ENCODE measurements at places on chromosomes 1 and 21.

DNA sequence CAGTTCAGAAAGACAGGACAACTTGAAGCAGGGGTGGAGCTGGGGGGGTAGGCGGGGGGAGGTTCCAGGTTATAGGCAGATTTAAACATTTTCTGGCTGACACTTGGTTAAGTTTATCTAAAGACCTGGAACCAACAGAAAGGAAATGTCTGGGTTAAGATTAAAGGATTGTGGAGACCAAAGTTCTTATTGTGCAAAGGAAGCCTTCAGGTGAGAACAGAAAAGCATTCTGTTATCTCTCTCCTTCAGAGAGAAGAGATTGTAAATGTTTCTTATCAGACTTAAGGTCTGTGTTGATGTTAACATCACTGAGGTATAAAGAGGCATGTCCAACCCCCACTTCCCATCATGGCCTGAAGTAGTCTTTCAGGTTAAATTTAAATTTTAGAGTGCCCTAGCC, 3.7 kb upstream of the ACADM start:
- DNase-seq: no peak

DNA sequence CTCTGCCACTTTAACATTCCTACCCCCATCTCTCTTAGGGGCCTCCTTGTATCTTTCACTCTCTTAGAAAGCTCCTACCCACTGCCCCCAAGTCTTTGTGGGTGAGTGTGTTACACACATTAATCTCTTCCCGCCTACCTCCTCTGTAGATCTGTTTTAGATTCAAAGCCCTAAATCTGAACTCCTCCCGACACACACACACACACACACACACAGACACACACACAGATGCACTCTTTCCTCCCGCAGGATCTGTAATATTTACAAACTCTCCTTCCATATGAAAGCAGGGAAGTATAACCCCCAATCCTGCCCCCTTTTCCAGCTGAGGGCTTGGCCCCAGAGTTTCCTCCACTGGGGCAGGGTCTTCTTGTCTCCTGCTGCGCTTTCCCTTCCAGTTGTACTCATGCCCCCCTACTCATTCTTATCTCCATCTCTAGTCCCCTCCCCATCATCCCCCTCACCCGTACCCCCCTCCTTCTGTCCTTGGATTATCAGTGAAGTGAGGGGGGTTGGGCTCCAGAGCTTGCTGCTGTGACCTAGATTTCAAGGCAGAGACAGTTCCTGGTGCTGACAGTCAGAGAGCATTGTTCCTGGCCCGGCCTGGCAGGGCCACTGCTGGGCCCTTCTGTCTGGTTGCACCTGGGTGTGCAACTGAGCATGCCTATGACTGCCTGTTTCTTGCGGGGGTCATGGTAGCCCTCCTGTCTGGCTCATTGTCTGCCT, 4.3 kb downstream of the PEA15 start:
- no peak for DNase-seq

GRCh38 chr1:246161626-246162025, 345.5 kb downstream of the SMYD3 start:
- DNase-seq: no peak

- DNase-seq: no peak
These were observed 6.2 kb downstream of the TRAF5 start for GRCh38 chr1:211332830-211333229.

- DNase-seq: no peak
These were observed 52.0 kb downstream of the LAMC2 start for GRCh38 chr1:183238071-183238470.

GRCh38 chr1:40404670-40405462, 31.3 kb downstream of the SMAP2 start:
- DNase-seq: peak; percentile 54

DNA sequence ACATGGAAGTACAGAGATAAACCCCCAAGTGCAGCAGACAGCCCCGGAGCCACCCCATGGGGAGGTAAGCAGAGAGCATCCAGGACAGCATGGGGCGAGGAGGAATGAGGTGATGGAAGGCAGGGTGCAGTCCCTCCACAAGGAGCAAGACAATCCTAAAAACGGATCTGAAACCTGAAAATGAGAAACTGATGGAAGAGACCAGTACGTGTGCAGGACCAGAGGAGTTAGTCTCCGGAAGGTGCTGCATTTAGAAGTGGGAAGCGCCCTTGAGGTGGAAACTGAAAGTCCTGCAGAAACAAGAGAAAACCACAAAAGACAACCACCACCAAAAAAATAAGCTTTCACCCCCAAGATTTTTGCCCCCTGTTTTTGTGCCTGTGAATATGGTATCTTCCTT, 17.4 kb upstream of the DDOST start:
- DNase-seq: no peak

GRCh38 chr1:82806133-82806532, 1005.4 kb downstream of the ADGRL2 start:
- no peak for DNase-seq

- DNase-seq: no peak
These were observed 6.3 kb downstream of the RABGAP1L start for GRCh38 chr1:174165471-174166137.

DNA sequence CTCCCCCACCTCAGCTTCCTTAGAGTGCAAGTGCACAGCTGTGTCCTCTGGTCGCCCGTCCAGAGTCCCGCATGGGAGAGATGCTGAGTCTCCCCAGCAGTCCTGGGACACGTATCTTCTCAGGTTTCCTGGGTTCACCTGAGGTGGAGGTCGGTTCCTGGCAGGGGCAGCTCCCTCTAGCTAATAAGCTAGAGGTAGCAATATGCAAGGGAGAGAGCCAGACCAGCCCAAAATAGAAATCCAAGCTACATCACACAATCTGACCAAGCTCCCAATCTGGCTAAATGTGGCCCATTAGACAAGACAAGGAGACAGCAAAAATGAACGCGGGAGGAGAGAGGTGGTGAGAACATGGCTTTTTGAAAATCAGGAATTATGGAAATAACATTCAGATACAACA, 30.9 kb upstream of the CADM3 start:
- DNase-seq: no peak

GRCh38 chr1:229136822-229137221, 134.1 kb upstream of the RAB4A start:
- DNase-seq: no peak

DNA sequence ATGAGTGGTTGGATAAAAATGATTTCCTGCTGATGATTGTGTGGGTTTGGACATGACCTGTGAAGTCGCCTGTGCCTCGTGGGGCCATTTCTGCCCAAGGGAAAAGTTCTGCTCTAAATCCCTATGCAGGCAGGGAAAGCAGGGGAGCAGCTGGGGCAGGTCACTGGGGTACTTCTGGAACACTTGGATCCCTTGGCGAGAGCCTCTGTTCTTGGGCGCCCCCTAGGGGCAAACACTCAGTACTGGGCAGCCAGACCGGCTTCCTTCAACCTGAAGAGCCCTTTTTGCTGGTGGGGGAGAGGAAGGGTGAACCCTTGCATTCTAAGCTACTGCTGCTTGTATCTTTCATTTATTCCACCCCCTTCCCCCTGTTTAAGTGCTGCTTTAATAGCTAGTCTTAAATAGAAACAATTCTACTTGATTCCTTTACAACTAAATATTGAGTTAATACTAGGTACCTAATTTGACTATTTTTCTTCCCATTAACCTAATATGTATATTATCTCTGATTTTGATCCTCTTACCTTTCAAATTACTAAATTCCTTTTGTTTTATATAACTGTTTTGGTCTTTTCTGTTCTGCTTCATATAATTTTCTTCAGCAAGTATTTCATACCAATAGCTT, 5.1 kb upstream of the CLEC20A start:
- peak; percentile 68 for DNase-seq

GRCh38 chr1:168861421-168862004, 132.5 kb upstream of the DPT start:
- no peak for DNase-seq

DNA sequence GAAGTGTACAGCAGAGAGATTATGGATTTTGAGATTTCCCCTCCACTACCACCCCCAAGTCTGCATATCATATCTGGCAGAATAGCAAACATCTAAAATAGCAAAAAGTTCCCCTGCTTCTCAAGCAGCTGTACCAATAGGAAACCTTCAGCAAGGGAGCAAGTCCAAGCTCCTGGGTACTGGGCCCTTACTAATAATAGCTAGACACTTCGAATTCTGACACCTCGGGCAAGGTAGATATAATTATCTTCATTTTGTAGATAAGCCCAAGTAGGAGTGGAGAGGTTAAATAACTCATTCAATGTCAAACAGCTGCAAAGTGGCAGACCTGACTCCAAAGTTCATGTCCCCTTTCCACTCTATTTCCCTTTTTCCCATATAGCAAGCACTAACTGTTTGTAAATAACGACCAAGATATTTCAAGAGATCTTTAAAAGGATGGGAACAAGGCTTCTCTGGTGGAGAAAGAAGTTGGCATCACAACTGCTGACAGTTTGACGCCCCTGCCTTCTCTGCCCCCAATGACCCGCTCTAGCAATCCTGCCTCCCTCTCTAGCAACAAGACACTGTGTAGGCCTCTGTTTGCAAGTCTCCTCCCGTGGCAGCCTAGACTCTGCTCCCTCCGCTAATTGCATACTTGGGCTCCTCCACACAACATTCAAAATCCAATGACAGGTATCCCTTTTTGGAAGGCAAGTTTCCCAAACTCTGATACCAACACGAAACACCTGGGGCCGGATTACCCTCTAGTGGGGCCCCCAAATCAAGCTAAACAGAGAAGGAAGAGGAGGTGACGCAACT, 18.7 kb upstream of the ADAR start:
- DNase-seq: no peak

DNA sequence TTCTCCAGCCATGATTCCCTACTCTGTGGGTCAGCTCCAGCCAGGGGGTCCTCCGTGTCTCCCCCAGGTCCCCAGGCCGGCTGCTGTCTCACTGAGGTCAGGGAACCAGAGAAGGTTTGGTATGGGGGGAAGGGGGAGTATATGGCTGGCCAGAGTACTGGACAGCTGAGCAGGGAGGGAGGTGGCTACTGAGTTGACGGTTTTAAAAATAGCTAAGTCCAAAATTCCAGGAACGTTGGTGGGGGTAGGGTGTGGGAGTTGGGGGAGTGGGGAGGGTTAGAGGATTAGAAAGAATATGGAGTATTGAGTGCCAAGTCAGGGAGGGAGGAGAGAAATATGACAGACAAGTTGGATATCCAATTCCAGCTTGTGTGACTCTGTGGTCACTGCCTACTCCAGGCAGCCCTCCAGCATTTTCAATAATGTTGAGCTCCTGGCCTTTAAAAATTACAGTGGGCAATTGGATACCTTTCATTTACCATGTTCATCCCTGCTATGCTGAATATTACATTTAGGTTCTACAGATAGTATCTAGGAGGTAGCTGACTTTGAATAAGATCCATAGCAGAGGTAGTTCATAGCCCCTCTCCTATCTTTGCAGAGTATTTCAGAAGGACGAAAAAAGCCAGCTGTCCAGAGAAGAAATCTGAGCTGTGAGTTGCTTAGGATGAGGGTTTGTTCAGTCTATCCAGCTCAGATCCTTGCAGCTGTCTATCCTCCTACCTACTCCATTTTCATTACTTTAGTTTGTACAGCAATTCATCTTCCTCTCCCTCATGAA, at the start of gene HJV:
Gene HJV (minus strand): TSS at position 114 of the 781 bp plus-strand sequence. CDS start 1,504 bp downstream, outside the sequence.
- no peak for DNase-seq

DNA sequence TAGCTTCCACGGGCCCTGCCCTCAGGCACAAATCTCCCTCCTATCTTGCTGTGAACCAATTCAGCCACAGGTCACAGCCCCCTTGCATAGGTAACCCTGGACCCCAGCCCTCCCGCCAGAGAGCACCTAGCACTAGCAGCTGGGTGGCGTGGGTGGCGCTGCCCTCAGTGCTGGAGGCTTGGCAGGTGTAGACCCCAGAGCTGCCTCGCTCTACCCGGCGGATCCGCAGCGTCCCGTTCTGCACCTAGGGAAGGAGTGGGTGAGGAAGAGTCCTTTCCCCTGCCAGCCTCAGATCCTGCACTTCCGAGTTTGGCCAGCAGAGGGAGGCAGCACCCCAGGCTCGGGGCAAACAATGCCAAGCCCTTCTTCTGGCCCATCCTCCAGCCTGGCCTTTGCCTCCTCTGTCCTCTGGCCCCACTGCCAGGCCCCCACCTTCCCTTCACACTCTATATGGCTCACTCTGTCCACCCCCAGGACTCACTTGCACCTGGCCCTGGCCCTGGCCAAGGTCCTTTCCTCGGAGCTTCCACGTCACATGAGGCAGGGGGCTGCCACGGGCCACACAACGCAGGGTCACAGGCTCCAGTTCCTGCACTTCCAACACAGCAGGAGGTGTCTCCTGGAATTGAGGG, 9.0 kb downstream of the IGSF9 start:
- DNase-seq: peak; percentile 85

DNA sequence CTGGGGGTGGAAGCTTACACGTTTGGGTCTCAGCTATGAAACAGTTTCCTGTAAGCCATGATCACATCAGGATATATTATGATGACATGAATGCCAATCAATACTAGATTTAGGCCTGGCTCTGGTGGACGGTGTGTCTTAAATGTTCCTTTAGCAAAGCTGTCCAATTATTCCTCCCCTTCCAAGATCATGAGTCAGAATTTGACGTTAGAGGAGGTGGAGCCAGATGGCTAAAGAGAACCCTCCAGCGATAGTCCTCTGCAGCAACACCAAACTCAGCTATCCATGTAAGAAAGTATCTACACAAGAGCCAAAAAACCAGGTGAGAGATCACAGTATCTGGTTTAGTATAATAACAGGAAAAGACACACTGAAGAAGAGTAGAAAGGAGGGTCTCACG, 47.8 kb downstream of the PACC1 start:
- DNase-seq: no peak

DNA sequence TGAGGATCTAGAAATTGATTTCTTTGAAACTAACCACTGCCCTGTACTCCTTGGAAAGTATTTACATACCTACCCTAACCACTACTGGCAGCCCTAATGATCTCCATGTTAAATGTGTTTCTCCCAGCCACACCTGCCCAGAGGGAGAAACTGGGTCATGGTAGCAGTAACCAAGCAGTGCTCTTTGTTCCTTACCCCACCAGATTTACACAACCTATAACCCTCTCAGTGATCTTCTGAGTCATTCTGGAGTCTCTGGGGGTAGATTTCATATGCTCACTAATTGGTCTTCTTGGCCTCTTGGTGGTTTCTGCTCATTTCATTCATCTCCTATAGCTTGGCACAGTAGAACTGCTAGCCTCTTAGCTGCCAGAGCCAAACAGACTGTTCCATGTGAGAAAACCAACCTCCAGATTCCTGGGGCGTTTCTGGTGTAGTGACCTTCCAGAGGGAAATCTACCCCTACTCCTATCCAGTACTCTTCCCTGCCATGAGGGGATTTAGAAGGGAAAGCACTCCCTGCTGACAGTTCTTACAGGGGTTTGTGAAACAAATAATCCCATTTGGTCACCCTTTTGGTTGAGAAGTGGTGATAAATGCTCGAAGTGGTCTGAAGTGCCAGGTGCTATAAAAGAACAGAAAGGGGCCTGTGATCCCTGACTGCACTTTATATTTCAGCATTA, 36.2 kb upstream of the LRIG2 start:
- DNase-seq: no peak

- no peak for DNase-seq
These were observed 151.8 kb upstream of the B3GALT2 start for GRCh38 chr1:193338194-193338593.

DNA sequence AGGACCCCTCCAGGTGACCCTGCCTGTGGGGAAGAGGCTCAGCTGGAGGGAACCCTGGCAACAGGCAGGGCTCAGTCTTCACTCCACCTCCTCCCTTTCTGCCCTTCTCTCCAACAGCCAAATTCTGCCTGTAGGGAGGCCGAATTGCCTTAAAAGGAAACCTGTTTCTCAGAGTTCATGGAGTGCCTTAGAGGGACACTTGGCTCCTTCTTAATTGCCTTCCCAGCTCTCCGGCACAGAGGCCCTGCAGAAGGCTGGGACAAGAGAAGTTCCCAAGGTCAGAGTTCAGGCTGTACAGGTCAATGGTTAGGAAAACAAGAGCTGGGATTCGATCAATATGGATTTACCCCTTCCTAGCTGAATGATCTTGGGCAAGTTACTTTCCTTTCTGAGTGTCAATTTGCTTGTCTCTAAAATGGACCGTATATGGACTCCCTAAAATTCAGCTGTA, 6.2 kb downstream of the CSRP1 start:
- DNase-seq: no peak

Data from memory B cell (primary cell).